A673 (cell line): ENCODE measurements at places on chromosomes 3 and 15. TPM values are rescaled to one million over a fixed set of nuclear protein-coding genes. Genes with fewer than 3 reads are reported as not detected.

GRCh38 chr3:61497463-61497862 is 63.9 kb upstream of the PTPRG start:
- H3K4me1 ChIP-seq = no peaks in the 10 kb centered on the region
- H3K27me3 ChIP-seq = no peaks in the 10 kb centered on the region
- no peak for DNase-seq
- H3K27ac ChIP-seq = no peak overlapping the region
- no peaks in the 10 kb centered on the region for H3K36me3 ChIP-seq

The RTP4 gene
- total RNA-seq = not detected in 2 replicates

DNA sequence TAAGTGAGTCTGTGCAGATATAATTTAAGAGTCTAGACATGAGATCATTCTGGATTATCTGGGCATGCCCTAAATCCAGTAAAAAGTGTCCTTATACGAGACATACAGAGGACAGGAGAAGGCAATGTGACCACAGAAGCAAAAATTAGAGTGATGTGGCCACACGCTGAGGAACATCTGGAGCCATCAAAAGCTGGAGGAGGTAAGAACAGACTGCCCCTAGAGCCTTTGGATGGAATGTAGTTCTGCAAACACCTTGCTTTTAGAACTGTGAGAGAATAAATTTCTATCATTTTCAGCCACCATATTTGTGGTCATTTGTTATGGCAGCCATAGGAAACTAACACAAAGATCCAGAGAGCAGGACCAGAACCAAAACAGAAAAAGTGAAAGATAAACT is 41.0 kb downstream of the CD200 start:
- H3K36me3 ChIP-seq = no peaks in the 10 kb centered on the region
- H3K27ac ChIP-seq = no peak overlapping the region
- no peaks in the 10 kb centered on the region for H3K27me3 ChIP-seq

The ABI3BP gene
- total RNA-seq = 4.3 and 5.2 TPM in 2 replicates

The SNURF gene
- 11.8 and 26.0 TPM in 2 replicates for total RNA-seq

The ATP8B4 gene
- 0.30 and 0.66 TPM in 2 replicates for total RNA-seq

DNA sequence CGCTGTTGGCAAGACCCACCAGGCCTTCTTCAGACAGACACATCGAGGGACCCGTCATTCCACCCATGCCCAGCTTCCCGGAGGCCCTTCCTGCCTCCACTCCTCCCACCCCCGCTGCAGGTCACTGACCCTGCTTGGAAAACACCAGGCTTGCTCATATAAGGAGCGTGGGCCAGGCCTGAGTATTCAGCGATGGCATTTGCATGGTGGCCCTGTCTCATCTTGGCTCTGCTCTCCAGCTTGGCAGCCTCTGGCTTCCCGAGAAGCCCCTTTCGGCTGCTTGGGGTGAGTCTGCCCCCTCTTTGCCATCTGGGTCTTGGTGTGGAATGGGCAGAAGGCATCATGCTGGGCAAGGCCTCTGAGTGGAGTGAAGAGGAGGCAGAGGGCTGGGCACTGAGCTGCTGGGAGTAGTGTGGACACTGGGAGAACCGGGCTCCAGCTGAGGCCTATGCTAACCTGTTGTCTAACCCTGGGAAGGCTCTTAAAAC is at the start of gene ITIH3:
Gene ITIH3 (plus strand): TSS at position 185 of the 488 bp plus-strand sequence. CDS start 8 bp downstream, at position 193.
- no peaks in the 10 kb centered on the region for H3K4me1 ChIP-seq
- no peak within 1 kb of the TSS for H3K4me3 ChIP-seq
- no peaks in the 10 kb centered on the region for H3K36me3 ChIP-seq
- H3K27ac ChIP-seq = no peak within 1 kb of the TSS

DNA sequence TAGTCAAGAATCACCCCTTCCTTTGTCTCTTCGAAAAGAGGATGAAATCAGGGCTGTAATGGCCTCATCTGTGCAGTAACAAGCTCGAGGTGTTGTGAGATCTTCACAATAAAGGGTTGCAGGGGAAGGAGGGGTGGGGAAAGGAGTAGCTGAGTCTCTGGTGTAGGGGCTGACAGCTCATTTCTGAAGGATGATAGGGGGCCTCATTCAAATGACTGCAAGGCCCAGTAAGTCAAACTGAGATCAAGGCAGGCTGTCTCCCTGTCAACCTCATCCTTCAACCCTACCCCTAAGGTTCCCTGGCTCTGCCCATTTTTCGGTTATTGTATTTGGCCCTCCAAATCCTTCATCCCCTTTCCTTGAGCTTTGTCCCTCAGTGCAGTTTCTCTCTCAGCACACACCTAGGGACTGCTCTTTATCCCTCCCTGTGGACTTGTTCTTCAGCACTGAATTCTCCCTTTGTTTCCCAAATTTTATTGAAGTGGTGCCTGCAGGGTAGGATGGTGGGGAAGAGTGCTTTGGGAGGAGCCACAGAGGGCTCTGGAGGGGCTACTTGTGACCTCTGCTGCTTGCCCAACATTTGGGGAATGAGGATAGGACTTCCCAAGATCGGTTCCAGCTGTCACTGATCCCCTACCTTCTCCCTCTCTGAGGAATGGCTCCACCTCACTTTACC is 38.1 kb downstream of the ZNF589 start:
- H3K27ac ChIP-seq = no peak overlapping the region
- no peaks in the 10 kb centered on the region for H3K36me3 ChIP-seq
- no peaks in the 10 kb centered on the region for H3K4me1 ChIP-seq
- H3K4me3 ChIP-seq = no peak overlapping the region

The NR1D2 gene
- 8.7 and 9.2 TPM in 2 replicates for total RNA-seq

DNA sequence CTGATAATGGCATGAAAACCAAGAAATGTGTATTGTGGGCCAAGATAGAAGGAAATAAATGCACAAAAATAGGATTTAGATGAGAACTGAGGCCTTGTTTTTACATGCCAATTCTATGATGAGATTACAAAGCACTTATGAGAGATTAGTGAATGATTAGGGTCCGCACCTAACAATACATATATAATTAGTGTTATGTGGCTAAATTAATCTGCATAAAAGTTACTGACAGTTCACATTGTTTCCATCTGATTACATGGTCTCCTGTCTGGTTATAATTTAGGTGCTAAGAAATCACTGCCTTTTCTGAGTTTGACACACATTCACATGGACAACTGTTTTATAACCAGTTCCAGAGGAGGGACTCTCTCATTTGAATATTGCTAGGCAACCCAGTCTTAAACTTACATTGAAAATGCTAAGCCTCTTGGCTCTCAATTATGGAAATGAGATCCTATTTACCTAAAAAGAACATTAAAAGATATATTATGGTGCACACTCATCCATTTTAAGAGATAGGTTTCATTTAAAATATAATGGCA is 117.0 kb upstream of the ARL6 start:
- peak; percentile 0 for DNase-seq
- H3K4me3 ChIP-seq = no peak overlapping the region
- no peak overlapping the region for H3K27ac ChIP-seq
- H3K27me3 ChIP-seq = no peaks in the 10 kb centered on the region
- no peaks in the 10 kb centered on the region for H3K4me1 ChIP-seq
- H3K36me3 ChIP-seq = no peaks in the 10 kb centered on the region

The NANOGP8 gene
- total RNA-seq = not detected in 2 replicates

The NPAP1 gene
- total RNA-seq = not detected in 2 replicates

DNA sequence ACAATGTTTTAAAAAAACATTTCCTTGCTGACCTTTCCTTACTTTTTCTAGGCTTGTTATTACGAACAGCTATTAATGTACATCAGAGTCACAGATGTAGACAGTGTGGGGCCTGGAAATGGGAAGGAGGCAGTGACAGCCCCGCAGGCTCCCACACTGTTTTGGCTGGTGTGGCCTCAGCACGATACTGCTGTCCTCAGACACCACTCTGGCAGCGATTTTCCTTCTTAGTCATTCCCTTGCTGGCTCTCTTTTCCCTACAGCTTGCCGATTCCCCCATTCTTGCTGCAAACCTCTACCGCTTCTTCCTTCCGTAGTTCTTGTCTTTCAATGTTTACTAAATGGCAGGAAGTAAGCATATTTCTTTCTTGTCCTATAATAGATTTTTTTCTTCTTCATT is 113.1 kb downstream of the ABI3BP start:
- H3K4me1 ChIP-seq = no peaks in the 10 kb centered on the region
- no peak overlapping the region for H3K27ac ChIP-seq
- no peaks in the 10 kb centered on the region for H3K36me3 ChIP-seq
- no peaks in the 10 kb centered on the region for H3K27me3 ChIP-seq

The KLHL40 gene
- not detected in 2 replicates for total RNA-seq

DNA sequence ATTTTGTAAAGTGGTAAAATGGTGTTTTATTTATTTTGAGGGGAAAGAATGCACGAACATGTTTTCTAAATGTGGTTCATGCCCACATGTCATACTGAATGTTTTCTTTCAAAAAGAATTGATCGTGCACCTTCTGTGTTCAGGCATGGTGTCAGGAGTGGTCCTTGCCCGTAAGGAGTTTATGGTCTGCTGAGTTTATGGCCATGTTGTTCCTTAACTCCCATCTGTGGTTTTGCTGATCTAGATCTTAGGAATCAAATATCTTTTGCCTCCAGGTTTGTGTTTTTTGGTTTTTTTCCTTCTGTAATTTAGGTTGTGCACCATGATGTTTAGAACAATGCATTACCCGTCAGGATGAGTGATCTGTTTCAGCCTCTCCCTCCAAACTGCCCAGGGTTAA is 304.4 kb upstream of the NR2E3 start:
- no peak overlapping the region for H3K4me3 ChIP-seq
- H3K27ac ChIP-seq = no peak overlapping the region
- no peaks in the 10 kb centered on the region for H3K36me3 ChIP-seq
- no peak for DNase-seq

DNA sequence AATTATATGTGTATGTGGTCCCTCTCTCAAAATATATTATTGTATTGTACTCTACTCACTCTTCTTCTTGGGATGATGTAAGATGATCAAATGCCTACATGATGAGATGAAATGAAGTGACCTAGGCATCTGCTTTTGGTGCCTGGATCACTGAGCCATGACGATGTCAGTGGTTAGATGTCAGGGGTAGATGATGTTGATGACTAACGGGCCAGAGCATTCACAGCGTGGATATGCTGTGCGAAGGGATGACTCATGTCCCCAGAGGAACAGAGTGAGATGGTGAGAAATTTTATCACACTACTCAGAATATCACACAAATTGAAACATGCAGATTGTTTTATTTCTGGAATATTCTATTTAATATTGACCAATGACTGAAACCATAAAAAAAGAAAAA is 233.9 kb upstream of the CADM2 start:
- no peaks in the 10 kb centered on the region for H3K36me3 ChIP-seq
- peak; percentile 37 for DNase-seq
- no peaks in the 10 kb centered on the region for H3K27me3 ChIP-seq
- no peak overlapping the region for H3K4me3 ChIP-seq
- no peak overlapping the region for H3K27ac ChIP-seq
- H3K4me1 ChIP-seq = no peaks in the 10 kb centered on the region

DNA sequence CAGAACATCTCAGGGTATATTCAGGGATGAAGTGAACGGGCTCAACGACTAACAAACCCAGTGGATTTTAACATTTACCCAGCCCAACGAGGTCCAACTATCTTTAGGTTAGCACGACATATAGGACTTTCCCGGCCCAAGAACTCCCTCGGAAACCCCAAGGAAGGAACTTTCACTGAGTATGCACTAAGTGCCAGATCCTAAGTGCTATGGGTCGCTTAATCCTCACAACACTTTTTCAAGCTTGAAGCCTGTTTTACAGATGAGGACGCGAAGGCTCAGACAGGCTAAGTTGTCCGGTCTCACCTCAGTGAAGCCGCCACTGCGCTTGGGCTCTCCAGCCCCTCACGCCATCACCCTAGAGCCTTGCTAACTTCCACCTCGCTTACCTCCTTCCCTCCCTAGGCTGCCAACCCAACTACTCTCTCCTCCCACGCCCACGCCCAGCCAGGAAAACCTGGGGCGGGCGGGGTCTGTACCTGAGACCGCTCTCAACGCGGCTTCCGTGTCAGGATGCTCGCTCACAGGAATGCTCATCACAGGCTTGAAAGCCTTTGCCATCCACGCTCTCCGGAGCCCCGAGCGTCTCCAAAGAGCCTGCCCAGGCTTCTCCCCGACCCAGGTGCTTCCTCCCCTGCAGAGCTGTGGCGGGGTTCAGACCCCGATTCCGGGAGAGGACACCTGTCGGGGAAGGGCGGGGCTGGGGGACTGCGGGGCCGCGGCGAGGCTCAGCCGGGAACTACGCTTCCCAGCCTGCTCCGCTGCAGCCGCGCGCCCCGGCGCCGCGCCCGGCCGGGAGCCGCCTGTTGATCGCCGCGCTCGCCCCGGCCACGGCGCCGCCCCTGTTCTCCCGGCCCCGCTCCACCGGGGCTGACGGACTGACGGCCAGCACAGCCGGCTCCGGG is at the start of gene TMOD2:
Gene TMOD2 (plus strand): TSS at position 806 of the 905 bp plus-strand sequence. CDS start 14,845 bp downstream, outside the sequence.
- H3K27me3 ChIP-seq = peaks cover 82% of the 10 kb centered on the region
- no peak within 1 kb of the TSS for H3K27ac ChIP-seq
- no peaks in the 10 kb centered on the region for H3K36me3 ChIP-seq

The GP9 gene
- total RNA-seq = not detected in 2 replicates

DNA sequence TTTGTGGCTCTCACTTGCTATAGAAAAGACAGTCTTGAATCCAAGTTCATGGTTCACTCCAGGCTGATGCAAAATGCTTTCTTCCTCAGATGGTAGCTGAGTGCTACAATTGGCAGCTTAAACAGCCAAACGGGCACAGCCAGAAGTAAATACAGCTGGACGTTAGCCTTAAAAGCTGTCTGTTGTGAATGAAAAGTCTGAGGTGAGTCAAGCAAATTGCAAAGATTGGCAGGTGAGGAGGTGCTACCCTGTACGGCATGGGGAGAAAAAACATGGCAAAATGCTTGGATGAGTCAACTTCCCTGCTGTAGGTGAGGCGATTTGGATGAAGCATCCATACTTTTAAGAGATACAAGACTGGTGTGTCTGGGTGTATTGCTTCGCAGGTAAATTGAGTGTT is 40.5 kb downstream of the IL5RA start:
- no peaks in the 10 kb centered on the region for H3K27me3 ChIP-seq
- DNase-seq = no peak
- H3K4me1 ChIP-seq = no peaks in the 10 kb centered on the region
- no peaks in the 10 kb centered on the region for H3K36me3 ChIP-seq

DNA sequence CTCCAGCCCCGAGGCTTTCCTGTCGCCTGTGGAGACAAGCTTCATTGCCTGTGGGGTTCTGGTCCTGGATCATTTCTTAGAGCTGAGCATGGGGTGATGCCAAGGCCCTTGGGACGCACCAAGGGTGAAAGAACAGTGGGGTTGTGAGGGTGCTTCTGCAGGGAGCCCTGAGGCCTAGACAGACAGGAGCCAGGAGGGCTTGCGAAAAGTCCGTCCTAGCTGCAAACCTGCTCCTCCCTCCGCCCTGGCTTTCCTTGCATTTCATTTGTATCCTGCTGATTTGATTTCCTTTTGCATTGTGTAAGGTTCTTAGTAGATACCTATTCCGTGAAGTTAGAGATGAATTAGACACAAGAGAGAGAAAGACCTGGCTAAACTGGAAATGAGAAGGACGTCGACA is 286.9 kb upstream of the C2CD4B start:
- no peaks in the 10 kb centered on the region for H3K27me3 ChIP-seq
- peaks cover 23% of the 10 kb centered on the region for H3K4me1 ChIP-seq
- H3K4me3 ChIP-seq = no peak overlapping the region
- peak; percentile 88 for DNase-seq

DNA sequence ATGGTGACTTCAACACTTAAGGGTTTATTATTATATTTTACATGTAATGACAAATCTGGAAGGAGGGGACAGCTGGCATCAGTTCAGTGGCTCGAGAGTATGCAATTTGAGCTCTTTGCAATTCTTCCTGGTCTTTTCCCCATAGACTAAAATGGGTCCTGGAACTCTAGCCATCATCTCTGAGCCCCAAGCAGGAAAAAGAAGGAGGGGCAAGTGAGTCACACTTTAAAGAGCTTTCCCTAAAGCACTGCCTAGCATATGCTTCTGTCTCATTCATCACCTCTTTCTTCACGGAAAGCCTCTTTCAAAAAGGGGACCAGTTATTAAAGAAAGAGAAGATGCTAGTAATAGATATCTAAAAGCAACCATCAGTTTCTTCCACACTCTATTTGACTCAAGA is 466.3 kb downstream of the ZIC1 start:
- H3K4me1 ChIP-seq = no peaks in the 10 kb centered on the region
- no peaks in the 10 kb centered on the region for H3K27me3 ChIP-seq
- no peak for DNase-seq
- H3K36me3 ChIP-seq = no peaks in the 10 kb centered on the region
- H3K4me3 ChIP-seq = no peak overlapping the region
